ENCODE measurements at places on chromosomes 7 and 10.

GRCh38 chr7:136049117-136049516 is 72.0 kb upstream of the MTPN start:
- DNase-seq = no peak

DNA sequence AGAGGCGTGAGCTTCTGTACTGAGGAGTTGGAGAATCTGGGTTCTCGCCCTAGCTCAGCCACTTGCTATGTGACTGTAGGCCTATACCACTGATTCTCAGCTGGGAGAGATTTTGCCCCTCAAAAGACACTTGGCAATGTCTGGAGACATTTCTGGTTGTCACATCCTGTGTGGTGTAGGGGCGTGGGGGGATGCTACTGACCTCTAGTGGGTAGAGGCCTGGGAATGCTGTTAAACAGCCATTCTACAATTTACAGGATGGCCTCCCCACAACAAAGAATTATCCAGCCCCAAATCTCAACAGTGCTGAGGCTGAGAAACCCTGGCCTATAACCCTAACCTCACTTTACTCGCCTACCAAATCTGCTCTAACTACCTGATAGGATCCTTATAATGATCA is 58.8 kb upstream of the GAD2 start:
- DNase-seq = no peak

DNA sequence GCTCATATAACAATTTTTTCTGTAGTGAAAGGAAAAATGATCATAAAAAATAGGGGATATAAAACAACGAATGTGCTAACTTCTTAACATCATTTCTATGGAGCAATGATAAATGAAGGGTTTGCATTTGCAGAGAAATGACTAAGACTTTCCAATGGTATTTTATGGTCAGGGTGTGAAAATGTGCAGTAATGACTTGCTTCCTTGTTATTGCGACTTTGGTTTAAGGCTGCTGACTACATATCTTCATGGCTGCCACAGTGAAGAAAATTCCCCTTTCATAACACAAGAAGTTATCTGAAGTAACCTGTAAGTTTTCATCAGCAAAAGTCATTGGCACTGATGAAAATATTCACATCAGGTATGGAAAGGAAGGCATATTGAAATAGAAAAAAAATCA is 166.1 kb upstream of the NRG3 start:
- DNase-seq = no peak

DNA sequence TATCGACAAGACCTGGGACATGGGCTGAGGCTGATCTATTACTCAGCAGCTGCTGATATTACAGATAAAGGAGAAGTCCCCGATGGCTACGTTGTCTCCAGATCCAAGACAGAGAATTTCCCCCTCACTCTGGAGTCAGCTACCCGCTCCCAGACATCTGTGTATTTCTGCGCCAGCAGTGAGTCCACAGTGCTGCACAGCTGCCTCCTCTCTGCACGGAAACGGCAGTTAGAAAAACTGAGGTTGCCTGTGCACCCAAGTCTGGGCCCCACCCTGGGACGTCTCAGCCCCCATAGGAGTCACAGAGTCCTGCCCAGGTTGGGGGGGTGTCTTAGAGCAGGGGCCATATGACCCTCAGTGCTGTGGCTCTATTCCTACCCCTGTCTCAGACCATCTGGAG is 167.4 kb upstream of the PRSS58 start:
- no peak for DNase-seq

DNA sequence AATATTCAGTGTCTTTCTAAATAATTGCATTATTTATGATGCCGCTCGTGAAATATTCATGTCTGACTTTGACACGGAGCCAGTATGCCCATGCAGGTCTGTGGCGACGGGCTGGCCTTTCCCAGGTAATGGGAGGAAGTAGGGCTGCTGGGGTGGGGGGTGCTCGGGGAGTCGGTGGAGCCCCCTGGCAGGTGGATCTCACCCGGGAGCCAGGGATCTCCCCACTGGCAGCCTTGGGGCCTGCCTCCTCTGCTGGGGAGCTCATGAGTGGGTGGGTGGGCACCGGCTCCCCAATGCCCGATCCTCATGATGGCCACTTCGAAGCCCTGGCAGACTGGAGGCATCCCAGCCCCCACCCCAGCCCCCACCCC is 52.8 kb downstream of the PWWP2B start:
- DNase-seq = no peak

GRCh38 chr10:75439811-75440210 is 8.4 kb downstream of the LRMDA start:
- no peak for DNase-seq

DNA sequence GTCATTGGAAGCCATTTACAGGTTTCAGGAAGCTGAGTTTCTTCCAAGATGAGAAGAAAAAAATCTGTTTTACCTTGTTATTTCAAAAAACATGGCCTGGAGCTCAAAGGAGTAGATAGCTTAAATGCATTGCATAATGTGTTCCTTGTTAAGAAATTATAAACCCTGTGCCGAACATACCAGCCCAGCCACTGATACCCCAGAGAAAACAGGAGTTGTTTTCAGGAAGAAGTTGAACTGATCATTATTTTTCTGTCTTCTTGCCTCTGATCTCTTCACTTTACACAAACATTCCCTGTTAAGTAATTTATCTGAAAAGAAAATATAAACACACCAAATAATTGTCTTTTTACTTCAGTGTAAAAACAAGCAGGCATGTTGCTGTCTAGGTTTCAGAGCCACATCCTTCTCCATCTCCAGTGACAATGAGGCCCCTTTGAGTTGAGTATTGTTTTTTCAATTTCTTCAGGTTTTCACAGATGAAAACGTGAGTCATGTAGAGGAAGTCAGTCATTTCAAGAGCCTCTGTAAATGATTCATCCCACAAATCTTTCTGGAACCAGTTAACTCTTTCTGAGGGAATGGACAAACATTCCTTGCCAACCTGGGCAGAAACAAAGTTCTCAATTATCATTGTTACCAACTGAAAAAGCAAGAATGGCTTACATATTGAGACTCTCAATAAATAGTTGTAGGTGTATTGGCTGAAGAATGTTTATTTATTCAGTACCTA is 244.2 kb downstream of the IPMK start:
- DNase-seq = no peak

GRCh38 chr7:64618785-64619456 is 47.0 kb upstream of the ZNF107 start:
- peak; percentile 44 for DNase-seq

DNA sequence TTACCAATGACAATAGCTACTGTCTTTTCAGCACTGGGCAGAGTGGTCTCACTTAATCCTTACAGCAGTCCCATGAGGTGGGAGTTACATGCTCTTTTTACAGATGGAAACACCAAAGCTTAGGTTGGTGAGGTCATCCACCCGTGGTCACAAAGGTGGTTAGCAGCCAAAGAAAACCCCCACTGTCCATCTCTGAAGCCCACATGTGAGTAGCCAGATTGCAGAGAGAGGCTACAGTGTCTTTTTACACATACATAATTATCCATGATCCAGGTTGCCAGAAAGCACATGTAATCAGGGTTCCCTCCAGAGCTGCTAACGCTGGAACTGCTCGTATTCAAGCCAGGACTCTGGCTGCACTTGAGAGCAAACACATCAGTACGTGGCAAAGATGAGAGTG is 24.6 kb upstream of the ANKRD2 start:
- no peak for DNase-seq

DNA sequence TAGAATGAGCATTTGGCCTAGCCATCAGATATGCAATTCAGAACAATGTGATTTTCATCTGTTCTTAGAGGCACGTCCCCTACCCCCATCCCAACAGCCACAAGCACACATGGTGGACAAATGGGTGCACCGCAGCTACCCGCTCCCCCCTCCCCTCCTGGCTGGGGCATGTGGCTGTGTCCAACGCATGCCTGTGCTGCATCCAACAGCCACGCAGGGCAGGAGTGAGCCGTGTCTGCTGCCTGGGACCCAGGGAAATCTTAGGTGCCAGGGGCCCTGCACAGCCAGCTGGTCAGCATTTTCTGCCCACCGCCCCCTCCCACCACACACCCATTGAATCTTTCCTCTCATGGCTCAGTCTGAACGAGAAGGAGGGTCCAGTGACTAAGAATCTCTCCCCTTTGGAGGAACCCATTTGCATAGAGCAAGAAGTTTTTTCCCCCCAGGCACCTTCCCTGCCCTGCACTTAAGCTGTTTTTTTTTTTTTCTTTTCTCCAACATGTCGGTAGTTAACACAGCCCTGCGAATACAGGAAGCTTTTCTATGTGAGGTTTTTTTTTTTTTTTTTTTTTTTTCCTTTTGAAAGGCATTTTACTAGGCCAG is 138.9 kb downstream of the WDR11 start:
- no peak for DNase-seq

- no peak for DNase-seq
Measured at GRCh38 chr7:97007583-97007861, 2.2 kb downstream of the DLX6 start.
